NCI-H524 treated with DMSO at 0.1 percent for 48 hours (cell line): ENCODE measurements at places on chromosomes 11 and 22.

DNA sequence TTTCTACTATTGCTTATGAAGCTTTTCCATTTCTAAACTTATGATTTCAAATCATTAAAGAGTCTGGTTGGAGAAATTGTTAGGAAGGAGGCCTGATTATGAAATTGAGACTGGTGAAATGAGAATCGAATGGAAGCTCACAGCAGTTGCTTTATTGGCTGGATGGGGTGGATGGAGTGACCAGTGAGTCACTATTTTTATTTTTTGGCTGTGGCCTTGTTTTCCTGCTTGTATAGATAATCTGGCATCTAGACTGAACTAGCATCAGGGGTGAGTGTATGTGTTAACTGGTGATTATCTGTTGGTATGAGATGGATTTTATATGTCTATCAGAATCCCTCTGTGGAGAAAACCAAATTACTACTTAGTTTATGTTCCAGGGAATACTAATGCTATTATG lies 36.2 kb downstream of the UVRAG start:
- DNase-seq = no peak

- no peak for DNase-seq
Observed at GRCh38 chr22:37232140-37232998, 11.7 kb downstream of the RAC2 start.

- DNase-seq = peak; percentile 14
Observed at GRCh38 chr11:120747850-120748814, 236.6 kb downstream of the GRIK4 start.

- peak; percentile 22 for DNase-seq
Observed at GRCh38 chr11:64223001-64223651, 2.9 kb downstream of the TRPT1 start.

GRCh38 chr11:60750911-60751310 lies 5.8 kb upstream of the MS4A15 start:
- no peak for DNase-seq
